ENCODE measurements at places on chromosomes 7 and 10.

DNA sequence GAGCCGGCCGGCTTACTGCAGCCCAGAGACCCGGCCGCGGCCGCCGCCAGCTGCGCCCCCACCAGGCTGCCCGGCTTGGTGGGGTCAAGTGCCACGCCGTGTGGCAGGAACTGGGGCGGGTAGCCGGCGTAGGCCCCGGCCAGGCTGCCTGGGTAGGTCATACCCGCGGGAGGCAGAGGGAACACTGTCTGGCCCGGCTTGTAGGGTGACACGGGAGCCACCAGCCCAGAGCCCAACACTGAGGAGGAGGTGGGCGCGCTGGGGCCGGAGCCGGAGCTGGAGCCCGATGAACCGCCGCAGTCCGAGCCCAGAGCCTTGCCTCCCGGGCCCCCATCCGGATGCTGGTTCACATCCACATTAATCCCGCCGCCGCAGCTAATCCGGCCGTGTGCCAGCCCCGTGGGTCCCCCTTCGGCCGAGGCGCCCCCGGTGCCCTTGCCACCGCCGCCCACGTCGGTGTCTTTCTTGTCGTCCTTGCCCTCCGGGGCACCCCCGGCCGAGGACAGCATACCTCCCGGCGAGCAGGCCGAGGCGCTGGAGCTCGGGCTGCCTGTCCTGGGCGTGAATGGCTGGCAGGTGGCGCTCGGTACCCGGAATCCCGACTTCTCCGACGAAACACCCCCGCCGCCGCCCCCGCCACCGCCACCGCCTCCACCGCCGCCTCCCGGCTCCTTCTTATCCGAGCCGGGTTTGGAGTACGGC is 2.0 kb downstream of the ZNF503 start:
- DNase-seq, result peak; percentile 22

DNA sequence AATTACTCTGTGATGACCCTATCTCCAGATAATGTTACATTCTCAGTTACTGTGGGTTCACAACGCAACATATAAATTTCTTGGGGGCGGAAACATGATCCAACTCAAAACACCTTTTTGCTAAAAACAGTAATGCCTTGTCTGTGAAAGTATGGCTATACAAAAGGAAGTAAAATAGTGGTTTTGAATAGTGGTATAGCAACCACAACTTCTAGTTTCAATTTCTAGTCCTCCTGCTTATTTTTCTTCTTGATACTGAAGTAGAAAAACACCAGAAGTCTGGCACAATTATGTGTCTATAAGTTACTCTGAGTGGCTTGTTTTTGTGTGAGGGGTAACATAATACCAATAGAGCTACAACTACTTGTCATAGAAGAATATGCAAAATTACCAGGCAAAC is 21.5 kb upstream of the ZNF800 start:
- DNase-seq, result peak; percentile 52

GRCh38 chr7:12067156-12067831 is 143.8 kb upstream of the TMEM106B start:
- DNase-seq, result peak; percentile 65

- no peak for DNase-seq
Observed at GRCh38 chr10:34446049-34446448, 369.0 kb downstream of the PARD3 start.

- DNase-seq, result no peak
Observed at GRCh38 chr7:52154382-52154781, 837.8 kb upstream of the COBL start.

Measured in CD4-positive, alpha-beta T cell treated with Interleukin-4 for 4 hours (primary cell).